ENCODE measurements at places on chromosomes 3 and 15.

GRCh38 chr15:29364426-29365078, 94.9 kb upstream of the NSMCE3 start:
- DNase-seq, result no peak

- peak; percentile 51 for DNase-seq
These were observed 35.5 kb downstream of the CRTAP start for GRCh38 chr3:33149342-33149741.

GRCh38 chr3:112002096-112002971, 3.6 kb downstream of the TAGLN3 start:
- no peak for DNase-seq

- DNase-seq, result no peak
These were observed 10.4 kb downstream of the TSPAN3 start for GRCh38 chr15:77060546-77060945.

GRCh38 chr3:50194128-50194902, 2.9 kb downstream of the GNAT1 start:
- peak; percentile 15 for DNase-seq

DNA sequence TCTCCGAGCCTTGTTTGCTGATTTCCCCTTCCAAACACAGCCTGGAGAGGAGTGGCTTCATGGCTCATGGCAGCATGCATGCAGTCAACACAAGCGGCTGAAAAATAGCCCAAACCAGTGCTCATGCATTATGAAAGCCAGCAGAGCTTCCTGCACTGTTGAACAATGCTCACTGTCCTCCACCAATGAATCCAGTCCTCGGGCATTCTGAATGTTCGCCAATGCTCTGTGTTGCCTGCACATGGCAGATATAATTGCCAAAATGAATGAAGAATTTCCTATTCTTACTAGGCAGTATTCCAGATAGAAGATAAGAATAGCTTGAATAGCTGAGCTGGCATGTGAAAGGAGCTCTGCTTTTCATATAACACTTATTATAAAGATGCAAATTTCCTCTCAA, 252.7 kb downstream of the ROBO1 start:
- DNase-seq, result no peak

DNA sequence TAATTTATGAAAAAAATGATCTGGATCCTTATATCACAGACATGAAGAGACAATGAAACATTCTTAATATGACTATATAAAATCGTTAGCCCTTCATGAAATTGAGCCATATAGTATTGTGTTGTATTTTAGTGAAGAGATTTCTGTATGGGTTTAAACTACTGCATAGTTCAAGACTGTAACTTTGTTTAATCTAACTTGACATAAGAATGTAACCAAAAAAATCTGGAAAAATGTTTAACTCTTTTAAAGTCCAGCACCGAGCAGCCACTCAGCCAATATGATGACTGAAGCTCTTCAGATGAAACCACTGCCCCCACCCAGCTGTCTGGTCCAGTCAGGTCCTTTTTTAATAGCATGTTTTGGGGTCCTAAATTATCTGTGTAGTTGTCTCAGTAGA, 4.9 kb downstream of the NANOGP8 start:
- DNase-seq, result no peak

GRCh38 chr15:74326746-74327145, 40.7 kb downstream of the CYP11A1 start:
- no peak for DNase-seq

GRCh38 chr3:185934174-185934557, 3.6 kb downstream of the TRA2B start:
- DNase-seq, result no peak

GRCh38 chr15:72252663-72253299, 19.6 kb downstream of the PARP6 start:
- no peak for DNase-seq

GRCh38 chr3:128547368-128547987, 54.5 kb upstream of the GATA2 start:
- DNase-seq, result no peak

DNA sequence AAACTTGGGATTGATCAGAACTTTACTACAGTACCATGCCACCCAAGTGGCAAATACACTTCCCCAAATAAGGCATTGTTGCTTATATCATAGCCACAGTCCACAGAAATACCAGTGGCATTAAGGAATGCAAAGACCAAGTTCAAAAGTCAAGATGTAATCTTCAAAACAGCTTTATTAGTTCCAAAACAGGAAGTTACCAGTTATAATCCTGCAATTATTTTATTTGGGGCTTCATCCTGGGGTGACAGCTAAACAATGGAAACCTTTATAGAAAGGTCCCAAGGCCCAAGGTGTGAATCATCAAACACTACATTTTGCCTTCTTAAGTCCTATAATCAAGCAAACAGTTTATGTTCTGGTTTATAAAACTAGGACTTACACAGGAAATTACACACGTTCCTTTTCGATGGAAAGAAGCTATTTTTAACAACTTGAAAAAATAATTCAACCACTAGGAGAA, 30.3 kb upstream of the RNF7 start:
- no peak for DNase-seq

DNA sequence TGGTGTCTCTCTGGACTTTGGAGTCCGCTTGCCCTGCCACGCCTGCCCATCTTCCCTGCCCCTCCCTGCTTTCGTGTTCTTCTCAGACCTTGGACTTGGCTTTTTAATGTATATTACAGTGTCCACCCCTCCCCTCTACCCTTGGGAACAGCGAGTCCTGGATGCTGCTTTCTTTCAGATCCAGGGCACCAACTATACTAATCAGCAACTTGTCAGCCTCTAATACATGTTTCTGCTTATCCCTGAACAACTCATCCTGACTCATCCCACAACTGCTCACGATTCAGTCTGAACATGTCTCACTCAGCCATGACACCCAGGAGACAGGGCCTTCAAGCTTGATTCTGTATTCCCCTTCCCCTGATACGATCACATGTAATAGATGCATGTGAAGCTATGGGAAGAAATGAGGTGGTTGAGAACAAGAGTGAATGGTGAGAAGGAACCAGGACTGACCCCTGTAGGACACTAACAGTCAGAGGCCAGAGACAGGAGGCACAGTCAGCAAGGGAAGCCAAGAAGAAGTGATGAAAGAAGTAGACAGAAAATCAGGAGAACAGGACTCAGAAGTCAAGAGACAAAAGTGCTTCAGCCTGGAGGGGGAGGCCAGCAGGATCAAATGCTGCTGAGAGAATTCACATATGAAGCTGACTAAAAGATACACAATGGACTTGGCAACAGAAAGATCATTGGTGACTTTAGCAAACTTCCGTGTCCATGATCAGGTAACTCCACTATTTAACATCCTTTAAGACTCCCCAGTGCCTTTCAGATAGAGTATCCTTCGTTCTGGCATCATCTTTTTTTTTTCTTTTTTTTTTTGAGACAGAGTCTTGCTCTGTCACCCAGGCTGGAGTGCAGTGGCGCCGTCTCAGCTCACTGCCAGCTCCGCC, 35.4 kb downstream of the BCL2L10 start:
- DNase-seq, result no peak
